ENCODE measurements at places on chromosomes 11 and 22.

DNA sequence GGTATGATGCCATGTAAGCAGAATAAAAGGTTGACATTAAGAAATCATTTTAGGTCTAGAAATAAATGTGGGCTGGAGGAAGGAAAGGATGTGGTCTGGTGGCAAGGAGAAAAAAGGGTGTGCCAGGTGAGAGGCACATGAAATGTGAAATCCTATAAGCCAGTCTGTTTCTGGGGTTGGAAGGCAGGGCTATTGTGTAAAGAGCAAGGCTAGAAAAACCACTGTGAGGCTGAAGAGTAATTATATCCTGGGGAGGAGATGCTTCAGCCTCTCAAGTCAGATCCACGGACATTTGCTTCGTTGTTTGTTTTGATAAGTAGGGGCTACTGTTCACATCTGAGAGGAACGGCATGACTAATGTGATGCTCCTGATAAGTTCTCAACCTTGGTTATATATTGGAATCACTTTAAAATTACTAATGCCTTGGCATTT is 77.5 kb upstream of the CTSC start:
- no peak for DNase-seq

DNA sequence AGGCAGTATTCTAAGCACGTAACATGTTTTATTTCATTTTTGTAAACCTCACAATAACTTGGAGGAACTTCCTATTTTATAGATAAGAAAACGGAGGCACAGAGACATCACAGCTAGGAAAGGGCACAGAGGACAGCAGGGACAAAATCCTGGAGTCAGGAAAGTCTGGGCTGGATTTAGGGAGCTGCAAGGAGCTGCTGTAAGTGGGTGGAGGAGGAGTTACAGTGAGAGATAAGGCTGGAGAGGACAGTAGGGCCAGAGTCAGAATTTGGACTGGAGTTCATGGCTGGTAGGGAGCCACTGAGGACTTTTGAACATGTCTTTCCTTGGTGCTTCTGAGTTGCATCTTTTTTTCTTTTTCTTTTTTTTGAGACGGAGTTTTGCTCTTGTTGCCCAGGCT is 32.2 kb upstream of the PTPRJ start:
- DNase-seq: no peak

GRCh38 chr11:46999217-46999616 is 62.7 kb downstream of the CSTPP1 start:
- no peak for DNase-seq

- no peak for DNase-seq
Observed at GRCh38 chr11:73218830-73219215, 742 bp downstream of the P2RY2 start.

- DNase-seq: no peak
Observed at GRCh38 chr11:12126344-12127019, 16.1 kb downstream of the MICAL2 start.

Measured in substantia nigra (tissue), 51 donors.